ENCODE measurements at places on chromosomes 7 and 10. TPM values are rescaled to one million over a fixed set of nuclear protein-coding genes. Genes with fewer than 3 reads are reported as not detected.

Gene PLPP4
- total RNA-seq = 8.0 TPM

Gene ALOX5
- not detected for total RNA-seq

Gene SEPHS1
- 37.4 TPM for total RNA-seq

Gene HILPDA
- 10.9 TPM for total RNA-seq

Gene CDK13
- 109 TPM for total RNA-seq

DNA sequence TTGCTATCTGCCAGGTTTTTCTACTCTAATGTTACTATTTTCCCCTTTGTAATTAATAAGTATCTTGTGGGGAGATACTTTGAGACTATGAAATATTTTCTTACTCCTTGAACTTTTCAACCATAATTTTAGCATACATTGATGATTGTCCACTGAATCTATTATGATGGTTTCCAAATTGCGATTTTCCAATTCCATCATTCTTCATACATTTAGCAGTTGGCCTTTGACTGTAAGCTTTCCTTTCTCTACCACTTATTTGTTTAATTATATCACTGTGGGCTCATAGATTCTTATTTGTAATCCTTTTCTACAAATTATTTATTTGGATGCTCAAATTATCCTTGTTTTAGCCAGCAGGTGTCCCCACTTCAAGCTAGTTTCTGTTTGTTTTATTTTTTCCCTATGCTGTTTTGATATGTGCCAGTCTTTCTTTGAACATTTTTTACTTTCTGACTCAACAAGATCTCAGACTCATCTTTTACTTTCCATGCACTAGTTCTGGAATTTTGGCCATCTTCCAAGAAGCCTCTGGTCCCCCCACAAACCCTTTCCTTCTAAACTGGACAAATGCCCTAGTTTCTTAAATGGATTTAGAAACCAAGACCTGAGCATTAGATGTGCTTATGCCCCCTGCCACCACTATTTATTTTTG lies 11.4 kb upstream of the MRPS16 start:
- DNase-seq = no peak
- no peaks in the 10 kb centered on the region for H3K4me1 ChIP-seq
- no peak overlapping the region for H3K4me3 ChIP-seq
- H3K27ac ChIP-seq = no peak overlapping the region
- no peaks in the 10 kb centered on the region for H3K27me3 ChIP-seq
- no peaks in the 10 kb centered on the region for H3K36me3 ChIP-seq

DNA sequence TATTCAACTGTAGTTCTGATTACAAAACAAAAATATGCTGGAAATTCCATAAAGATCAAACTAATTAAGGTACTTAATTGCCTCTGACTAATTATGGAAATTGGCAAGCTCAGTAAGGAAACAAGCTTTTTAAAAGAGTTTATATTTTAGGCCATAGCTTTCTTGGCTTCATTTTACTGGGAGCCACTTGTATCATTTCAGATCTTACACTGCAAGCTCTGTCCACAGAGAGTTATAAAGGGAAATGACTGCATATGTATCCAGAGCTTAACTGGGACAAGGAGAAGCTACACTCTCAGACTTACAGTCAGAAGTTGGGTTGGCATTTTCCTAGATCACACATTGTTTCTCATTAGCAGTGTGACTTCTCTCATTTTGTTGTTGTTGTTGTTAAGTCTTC lies 92.4 kb downstream of the LRRN3 start:
- no peaks in the 10 kb centered on the region for H3K4me1 ChIP-seq
- no peak for DNase-seq
- no peak overlapping the region for H3K27ac ChIP-seq
- no peaks in the 10 kb centered on the region for H3K27me3 ChIP-seq
- H3K4me3 ChIP-seq = no peak overlapping the region
- no peaks in the 10 kb centered on the region for H3K36me3 ChIP-seq

DNA sequence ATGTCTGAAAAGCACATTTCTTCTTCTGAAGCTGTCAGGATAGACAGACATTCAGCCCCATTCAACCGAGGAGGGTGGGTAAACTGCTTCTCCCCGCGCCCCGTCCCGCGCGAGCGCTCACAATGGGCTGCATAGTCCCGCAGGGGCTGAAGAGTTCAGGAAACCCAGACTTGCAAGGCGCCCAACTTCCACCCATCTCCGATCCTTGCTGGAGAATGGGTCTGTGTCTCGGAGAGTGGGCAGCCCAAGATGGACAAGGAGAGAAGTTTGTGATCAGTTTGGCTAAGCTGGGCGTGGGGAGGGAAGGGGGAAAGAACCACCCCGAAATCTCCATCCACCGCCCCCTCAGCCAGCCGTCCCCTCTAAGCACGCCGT lies 686 bp downstream of the AASS start:
- DNase-seq = peak; percentile 26
- H3K4me3 ChIP-seq = peak overlapping the region; percentile 93
- no peaks in the 10 kb centered on the region for H3K36me3 ChIP-seq
- no peaks in the 10 kb centered on the region for H3K27me3 ChIP-seq
- H3K4me1 ChIP-seq = peaks cover 30% of the 10 kb centered on the region
- peak overlapping the region; percentile 86 for H3K27ac ChIP-seq

DNA sequence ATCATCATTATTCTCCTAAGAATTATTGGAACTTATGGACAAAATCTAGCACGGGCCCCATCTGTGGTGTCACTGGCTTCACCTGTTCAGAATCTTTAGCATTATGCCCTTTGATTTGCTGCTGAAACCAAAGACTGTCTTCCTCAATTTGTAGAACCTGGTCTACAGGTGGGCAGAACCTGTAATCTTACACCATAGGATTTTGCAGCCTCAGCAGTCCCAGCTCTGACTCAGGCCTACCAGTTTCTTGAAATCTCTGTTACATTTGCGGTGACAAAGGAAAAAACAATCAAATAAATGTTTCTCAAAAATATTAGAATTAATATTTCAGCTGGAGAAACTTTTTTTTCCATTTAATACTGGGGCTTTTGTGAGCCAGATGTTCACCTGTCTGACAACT lies 86.1 kb downstream of the EPDR1 start:
- H3K27me3 ChIP-seq = no peaks in the 10 kb centered on the region
- no peak for DNase-seq
- H3K4me3 ChIP-seq = no peak overlapping the region
- H3K36me3 ChIP-seq = no peaks in the 10 kb centered on the region

DNA sequence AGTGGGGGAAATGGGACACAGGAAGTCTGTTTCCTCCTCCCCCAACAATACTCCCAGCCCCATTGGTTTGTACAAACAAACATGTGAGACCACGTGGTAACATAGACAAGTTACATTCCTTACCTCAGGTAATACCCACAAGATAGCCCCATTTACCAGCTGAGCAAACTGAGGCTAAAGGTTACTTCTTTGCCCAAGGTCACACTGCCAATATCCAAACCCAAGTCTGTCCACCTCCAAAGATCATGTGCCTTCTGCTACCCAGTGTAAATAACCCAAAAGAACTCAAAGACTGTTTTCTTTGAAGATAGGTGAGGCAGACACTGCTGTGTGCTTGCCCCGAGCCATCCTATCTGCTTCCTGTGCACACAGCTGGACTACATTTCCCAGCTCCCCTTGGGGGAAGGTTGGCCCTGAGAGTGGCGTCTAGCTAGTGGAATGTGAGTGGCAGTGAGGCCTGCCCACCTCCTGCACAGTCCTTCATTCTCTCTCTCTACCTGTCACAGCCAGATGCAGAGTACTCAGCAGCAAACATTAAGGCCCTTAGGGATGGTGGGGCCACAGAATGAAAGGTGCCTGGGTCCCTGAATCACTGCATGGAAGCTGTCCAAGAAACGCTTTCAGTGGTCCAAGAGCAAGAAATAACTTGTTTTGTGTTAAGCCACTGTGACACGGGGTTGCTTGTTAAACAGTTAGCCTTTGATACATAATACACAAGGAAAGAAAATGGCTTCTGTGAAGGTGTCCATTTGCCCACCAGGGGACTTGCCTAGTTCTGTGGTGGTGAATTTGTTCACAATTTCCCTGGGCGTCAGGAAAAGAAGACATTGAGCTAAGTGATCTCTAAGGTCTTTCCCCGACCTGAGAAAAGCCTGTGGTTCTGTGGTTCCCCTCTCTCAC lies 257.7 kb upstream of the NFE2L3 start:
- no peaks in the 10 kb centered on the region for H3K36me3 ChIP-seq
- DNase-seq = no peak
- no peak overlapping the region for H3K4me3 ChIP-seq
- H3K27me3 ChIP-seq = peaks cover 9% of the 10 kb centered on the region

- no peak for DNase-seq
- no peaks in the 10 kb centered on the region for H3K36me3 ChIP-seq
- H3K4me3 ChIP-seq = no peak overlapping the region
- no peaks in the 10 kb centered on the region for H3K27me3 ChIP-seq
These were observed 568.5 kb downstream of the CALN1 start for GRCh38 chr7:71843676-71844075.

Measured in osteoblast (primary cell).